ENCODE measurements at places on chromosomes 3 and 15. TPM values are rescaled to one million over a fixed set of nuclear protein-coding genes. Genes with fewer than 3 reads are reported as not detected.

GRCh38 chr3:97187771-97188170 lies 373.4 kb downstream of the EPHA6 start:
- no peak overlapping the region for H3K4me3 ChIP-seq
- H3K36me3 ChIP-seq: no peaks in the 10 kb centered on the region
- H3K27me3 ChIP-seq: no peaks in the 10 kb centered on the region
- H3K27ac ChIP-seq: no peak overlapping the region

The LRRC2 gene
- total RNA-seq: not detected

The TGM5 gene
- not detected for total RNA-seq

The SERPINI2 gene
- total RNA-seq: not detected

- H3K4me3 ChIP-seq: peak overlapping the region; percentile 51
- no peaks in the 10 kb centered on the region for H3K36me3 ChIP-seq
- peak overlapping the region; percentile 83 for H3K27ac ChIP-seq
- H3K27me3 ChIP-seq: no peaks in the 10 kb centered on the region
These were observed 5.2 kb downstream of the RCCD1 start for GRCh38 chr15:90959894-90960293.

The NEK10 gene
- not detected for total RNA-seq

DNA sequence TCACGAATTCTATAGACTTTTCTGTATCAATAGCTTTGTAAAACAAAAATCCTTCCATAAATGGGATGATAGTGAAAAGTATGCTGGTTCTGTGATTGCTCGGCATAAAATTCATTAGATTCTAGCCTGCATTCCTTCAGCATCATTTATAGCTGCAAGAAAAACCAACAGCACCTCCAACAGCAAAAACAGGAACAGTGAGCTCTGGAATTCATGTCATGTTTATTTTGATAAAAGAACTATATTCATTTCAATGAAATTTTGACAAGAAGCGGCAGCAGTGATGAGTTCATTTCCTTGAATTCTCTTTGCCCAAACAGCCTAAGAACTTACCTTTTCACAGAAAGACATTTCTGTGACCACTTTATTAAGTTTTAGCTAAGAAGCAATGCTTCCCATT lies 515.2 kb upstream of the CCDC54 start:
- H3K4me3 ChIP-seq: no peak overlapping the region
- H3K4me1 ChIP-seq: no peaks in the 10 kb centered on the region
- no peaks in the 10 kb centered on the region for H3K36me3 ChIP-seq
- DNase-seq: no peak
- no peaks in the 10 kb centered on the region for H3K27me3 ChIP-seq
- H3K27ac ChIP-seq: no peak overlapping the region

- no peaks in the 10 kb centered on the region for H3K27me3 ChIP-seq
- no peaks in the 10 kb centered on the region for H3K4me1 ChIP-seq
- no peak overlapping the region for H3K27ac ChIP-seq
- no peaks in the 10 kb centered on the region for H3K36me3 ChIP-seq
- H3K4me3 ChIP-seq: no peak overlapping the region
These were observed 63.7 kb downstream of the DCLK3 start for GRCh38 chr3:36700537-36701248.

The CCR2 gene
- total RNA-seq: 0.11 TPM

GRCh38 chr15:88011533-88011932 lies 245.0 kb downstream of the NTRK3 start:
- no peaks in the 10 kb centered on the region for H3K27me3 ChIP-seq

Measured in ascending aorta (tissue), 2 donors.